ENCODE measurements at places on chromosomes 4 and X.
A peak's percentile ranks its signal among the peaks of the same experiment; 100 is the strongest.

GRCh38 chr4:157824021-157824420, 348.8 kb downstream of the GASK1B start:
- DNase-seq: no peak

DNA sequence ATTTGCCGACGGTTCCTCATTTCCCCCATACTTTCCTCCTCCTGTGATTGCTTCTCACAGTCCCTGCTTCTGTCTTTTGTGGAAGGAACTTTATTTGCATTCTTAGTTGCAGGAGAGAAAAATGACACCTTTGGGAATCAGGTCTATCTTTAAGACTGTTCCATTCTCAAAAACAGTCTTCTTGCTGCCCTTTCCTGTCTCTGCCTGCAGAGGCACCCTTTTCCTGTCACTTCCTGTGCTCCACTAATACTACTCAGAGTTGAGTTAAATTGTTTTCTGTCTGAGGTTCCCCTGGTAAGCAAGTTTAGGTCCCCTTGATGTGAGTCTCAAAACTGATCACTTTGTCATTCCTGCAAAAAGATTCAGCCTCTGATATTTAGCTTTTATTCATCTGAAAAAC, 208.8 kb upstream of the CLNK start:
- peak; percentile 29 for DNase-seq

GRCh38 chr4:83231620-83232076, 53.0 kb downstream of the COQ2 start:
- peak; percentile 34 for DNase-seq

- no peak for DNase-seq
Measured at GRCh38 chrX:22527302-22527701, 254.6 kb downstream of the CBLL2 start.

DNA sequence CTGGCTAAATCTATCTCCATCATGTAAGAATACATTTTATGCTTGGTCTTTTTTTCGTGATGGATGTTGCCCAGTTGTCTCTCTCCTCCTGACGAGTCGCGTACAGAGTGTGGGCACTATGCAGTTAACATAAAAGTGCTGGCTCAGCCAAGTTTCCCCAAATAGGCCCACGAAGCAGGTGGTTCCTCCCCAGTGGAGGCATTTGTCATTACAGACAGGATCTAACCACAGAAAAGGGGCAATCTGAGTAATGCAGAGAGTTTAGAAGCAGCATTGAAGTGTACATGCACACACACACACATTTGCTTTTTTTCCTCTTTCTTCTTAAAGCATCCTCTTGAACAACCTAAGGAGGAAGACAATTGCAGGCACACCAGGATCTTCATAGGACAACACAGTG, 188.7 kb upstream of the VCX start:
- DNase-seq: no peak
